ENCODE measurements at places on chromosomes 6 and 20. TPM values are rescaled to one million over a fixed set of nuclear protein-coding genes. Genes with fewer than 3 reads are reported as not detected.

CCN2 gene
- 1,646 TPM for polyA plus RNA-seq

SLC22A16 gene
- polyA plus RNA-seq: not detected

- no peak for DNase-seq
Measured at GRCh38 chr6:78908621-78909020, 41.3 kb downstream of the IRAK1BP1 start.

DNA sequence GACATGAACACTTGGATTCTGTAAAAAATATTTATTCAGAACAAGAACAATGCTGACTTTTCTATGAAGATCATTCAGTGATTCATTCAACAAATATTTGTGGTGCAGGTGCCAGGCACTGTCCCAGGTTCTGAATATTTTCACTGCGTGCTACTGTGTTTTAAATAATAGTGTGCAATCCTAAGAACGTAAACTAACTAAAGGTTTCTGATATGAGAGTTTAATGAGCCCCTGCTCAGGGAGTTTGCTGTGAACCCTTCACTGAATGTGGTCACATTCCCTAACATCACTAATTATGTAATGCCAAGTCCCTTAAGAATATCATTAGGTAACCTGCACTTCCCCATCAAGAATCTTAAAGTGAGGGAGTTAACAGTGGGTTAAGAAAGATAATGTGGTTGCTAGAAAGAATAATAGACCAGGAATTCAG, 1.7 kb upstream of the TMEM170B start:
- peak; percentile 90 for DNase-seq

GRCh38 chr6:1604158-1605003, 5.3 kb upstream of the FOXC1 start:
- peak; percentile 63 for DNase-seq

DNA sequence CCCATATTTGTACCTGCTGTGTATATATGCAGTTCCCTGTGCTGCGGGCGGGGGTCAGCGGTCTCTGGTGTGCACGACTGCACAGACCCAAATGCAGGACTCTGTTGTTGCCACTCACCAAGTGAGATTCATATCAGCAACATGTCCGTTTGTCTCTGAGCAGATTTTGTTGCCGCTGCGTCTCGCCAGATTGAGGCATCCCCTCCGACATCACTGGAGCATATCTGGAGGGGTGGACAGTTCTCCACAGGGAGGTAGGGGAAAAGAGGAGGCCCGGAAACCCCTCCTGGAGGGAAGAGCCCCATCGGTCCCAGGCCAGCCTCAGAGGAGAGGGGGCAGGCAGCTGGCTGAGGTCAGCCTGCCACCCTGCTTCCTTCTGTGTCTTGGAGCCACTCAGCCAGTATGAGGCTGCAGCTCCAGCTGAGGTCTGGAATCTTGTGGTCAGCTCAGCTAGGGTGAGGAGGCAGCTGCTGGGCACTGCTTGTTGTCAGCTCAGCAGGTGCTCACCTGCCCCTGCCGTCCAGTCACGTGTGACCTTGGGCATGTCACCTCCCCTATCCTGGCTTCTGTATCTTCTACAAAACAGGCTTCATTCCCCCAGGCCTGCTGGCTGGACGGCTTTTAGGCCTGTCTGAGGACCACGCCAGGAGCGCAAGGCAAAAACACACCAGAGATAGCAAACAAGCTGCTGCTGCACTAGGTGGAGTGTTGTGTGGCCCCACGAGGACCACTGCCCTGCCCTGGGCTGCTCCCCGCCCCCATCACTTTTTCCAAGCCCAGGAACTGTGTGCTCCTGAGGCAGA, 47.1 kb downstream of the HNF4A start:
- no peak for DNase-seq

All from endothelial cell of umbilical vein (primary cell).